ENCODE measurements at places on chromosomes 7 and 10.

DNA sequence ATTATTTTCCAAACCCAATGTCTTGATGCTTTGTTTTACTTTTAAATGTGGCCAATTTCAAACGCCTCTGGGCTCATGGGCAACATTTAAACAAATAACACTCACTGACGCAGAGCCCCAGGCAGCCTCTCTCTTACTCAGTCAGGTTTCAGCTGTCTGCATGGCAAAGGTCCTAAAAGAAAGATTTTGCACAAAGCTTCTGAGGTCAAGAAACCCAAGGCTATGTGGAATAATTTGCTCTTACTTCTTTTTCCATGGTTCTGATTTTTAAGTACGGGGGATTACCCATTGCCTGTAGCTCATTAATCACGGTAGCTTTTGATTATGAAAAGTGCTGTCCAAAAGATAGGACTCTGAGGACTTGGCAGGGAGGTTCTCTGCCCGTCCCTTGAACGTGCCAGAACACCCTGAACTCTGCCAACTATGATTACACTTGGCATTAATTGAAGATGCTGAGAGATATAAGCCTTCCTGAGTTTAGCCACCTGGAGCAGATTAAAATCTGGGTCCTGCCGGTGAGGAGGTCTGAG is 14.1 kb upstream of the MSRB2 start:
- DNase-seq = no peak

DNA sequence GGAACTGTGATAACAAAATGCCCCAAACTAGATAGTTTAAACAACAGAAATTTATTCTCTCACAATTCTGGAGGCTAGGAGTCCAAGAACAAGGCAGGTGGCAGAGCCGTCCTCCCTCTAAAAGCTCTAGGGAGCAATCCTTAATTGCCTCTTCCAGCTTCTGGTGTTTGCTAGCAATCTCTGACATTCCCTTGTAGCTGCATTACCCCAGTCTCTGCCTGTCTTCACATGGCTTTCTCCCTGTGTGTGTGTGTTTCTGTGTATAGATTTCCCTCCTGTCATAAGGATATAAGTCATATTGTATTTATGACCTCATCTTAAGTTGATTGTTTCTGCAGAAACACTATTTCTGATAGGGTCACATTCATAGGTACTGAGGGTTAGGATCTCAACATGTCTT is 177.5 kb downstream of the WNT2 start:
- no peak for DNase-seq

DNA sequence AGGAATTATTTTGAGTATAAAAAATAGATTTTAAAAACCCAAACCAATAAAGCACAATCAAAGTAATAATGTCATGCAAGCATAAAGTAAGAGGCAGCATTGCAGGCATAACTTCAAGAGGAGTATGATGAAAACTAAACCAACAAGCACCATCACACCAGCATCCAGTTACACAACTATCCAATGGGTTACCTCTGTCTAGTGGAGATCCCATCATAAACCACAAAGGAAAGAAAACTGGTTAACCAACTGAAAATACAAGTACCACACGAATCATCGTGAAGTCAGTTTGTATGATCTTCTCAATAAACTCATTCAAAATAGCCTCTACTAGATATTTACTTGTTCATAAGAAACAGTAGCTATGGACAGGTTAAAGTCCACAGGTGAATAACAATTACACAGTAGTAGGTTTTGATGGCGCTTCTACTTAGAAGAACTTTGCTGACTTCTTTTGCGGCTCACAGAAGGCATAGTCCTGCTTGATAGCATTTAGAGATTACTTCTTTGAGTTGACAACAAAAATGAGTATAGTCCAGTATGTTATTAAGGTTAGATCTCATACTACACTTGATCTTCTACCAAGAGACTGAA is 116.6 kb downstream of the MICU1 start:
- no peak for DNase-seq

GRCh38 chr10:44512431-44513022 is 127.6 kb upstream of the CXCL12 start:
- no peak for DNase-seq

- DNase-seq = no peak
These were observed 99.9 kb downstream of the CNOT4 start for GRCh38 chr7:135409845-135410542.

- DNase-seq = no peak
These were observed 14.9 kb downstream of the MACROH2A2 start for GRCh38 chr10:70067586-70067985.

- no peak for DNase-seq
These were observed 4.0 kb downstream of the HDAC9 start for GRCh38 chr7:18499407-18500177.

GRCh38 chr10:103659674-103660363 is 166.3 kb downstream of the NEURL1 start:
- peak; percentile 56 for DNase-seq

- DNase-seq = no peak
These were observed 111.1 kb upstream of the SH2B2 start for GRCh38 chr7:102175423-102176170.

- no peak for DNase-seq
These were observed 739.7 kb downstream of the PARD3 start for GRCh38 chr10:34075254-34075926.

GRCh38 chr10:100327007-100327717 is 2.9 kb downstream of the PKD2L1 start:
- DNase-seq = no peak

DNA sequence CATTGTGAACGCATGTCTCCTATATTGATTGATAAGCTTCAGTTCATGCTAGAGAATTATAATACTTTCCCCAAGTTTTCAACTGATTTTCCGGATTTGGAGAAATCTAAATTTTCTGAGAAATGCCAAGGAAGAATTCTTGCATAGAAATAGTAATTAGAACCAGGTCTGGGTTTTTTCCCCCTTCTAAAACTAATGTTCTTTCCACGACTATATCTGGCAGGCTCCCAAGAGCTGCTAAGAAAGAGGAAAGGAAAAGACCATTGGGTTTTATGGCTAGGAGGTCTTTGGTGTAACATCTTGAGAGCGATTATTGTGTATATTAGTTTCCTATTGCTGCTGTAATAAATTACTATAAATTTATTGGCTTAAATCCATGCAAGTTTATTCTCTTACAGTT is 71.8 kb upstream of the CACNB2 start:
- DNase-seq = no peak

GRCh38 chr10:775245-776075 is 86.0 kb upstream of the DIP2C start:
- no peak for DNase-seq

- no peak for DNase-seq
These were observed 59.1 kb upstream of the SMNDC1 start for GRCh38 chr10:110363572-110364411.

GRCh38 chr7:68205826-68206225 is 1209.2 kb downstream of the TYW1 start:
- no peak for DNase-seq

DNA sequence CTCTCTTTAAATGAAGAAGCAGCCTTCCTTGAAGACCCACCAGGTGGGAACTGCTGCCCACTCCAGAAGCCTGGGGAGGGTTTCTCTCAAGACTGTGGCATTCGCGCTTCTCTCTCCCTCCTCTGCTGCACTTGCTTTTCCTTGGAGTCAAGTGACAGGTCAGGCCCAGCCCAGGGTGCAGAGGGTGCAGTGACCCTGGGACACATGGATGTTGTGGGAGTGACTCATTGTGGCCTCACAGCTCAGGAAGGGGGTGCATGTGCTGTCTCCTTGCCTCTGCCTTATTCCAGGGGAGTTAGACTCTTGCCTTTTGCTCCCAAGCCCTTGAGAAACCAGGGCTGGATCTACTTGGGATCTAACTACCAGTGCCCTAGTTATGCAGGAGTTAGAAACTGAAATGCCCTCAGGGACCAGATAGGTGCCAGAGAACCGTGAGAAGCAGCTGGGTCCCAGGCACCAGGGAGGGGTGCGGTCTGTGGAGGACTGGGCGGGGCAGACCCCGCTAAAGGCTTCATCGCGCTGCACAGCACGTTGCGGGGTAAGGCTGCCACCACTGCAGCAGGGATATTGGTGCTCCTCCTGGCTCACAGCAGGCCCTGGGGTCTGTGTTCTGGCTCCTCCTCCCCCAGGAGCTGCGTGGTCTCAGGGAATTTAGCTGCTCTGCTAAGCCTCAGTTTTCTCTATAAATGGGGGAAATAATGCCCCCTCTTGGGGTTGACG is 11.4 kb downstream of the FAM241B start:
- DNase-seq = no peak

DNA sequence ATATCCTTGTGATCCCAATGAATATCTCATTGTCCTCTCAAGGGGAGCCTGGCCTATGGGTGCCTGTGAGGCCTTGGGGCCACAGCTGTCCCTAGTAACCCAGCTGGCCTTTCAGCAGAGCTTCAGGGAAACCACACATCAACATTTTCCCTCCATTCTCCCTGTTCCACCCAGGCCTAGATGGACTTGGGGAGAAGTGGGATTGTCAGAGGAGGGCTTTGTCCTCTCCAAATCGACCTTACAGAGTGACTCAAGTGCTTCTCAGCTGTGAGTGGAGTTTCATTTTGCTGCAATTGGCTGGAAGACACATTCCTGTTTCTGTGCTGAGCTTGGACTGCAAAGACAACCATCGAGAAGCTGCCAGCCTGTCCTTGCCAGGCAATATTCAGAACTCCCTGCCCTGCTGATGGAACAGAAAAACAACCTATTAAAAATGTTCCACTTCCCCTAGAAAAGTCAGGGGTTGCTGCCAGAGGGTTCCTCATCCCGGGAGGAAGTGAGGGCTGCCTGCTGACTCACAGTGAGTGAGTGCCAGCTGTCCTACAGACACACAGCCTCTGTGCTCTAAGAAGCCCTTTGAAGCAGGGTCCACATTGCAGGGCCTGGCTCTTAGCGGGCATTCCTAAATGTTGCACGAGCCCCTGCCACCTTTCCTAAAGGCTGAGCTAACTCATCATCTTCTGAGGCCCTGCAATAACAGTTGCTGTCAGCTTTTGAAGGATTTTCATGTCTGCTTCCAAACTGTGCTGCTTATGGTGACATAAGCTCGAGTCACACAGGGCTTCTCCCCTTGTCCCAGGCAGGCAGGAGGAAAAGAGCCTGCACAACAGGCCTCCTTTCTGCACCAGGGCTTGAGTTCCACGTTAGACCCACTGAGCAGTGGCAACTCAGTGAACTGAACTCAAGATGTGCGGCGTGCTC is 20.5 kb downstream of the STRA8 start:
- DNase-seq = peak; percentile 83

GRCh38 chr10:71396711-71397295 is at the start of gene CDH23:
Gene CDH23, plus strand, starts transcription at chr10:71396920. Its CDS starts 42,912 bp downstream, at chr10:71439832.
- DNase-seq = no peak

- DNase-seq = no peak
These were observed 12.4 kb upstream of the PLEKHA1 start for GRCh38 chr10:122362031-122362592.

DNA sequence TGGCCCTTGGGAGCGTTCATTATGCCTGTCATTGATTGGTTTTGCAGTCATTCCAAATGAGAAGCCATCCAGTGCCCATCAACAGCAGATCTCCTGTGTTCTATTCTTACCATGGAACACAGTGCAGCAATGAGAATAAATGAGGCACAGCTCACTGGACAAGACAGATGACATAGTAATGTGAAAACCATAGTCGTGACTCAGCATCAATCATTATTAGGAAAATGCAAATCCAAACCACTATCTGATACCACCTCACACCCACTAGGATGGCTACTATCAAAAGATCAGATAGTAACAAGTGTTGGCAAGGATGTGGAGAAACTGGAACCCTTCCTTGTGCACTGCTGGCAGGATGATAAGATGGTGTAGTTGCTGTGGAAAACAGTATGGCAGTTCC is 144.7 kb downstream of the ARHGAP22 start:
- DNase-seq = no peak

DNA sequence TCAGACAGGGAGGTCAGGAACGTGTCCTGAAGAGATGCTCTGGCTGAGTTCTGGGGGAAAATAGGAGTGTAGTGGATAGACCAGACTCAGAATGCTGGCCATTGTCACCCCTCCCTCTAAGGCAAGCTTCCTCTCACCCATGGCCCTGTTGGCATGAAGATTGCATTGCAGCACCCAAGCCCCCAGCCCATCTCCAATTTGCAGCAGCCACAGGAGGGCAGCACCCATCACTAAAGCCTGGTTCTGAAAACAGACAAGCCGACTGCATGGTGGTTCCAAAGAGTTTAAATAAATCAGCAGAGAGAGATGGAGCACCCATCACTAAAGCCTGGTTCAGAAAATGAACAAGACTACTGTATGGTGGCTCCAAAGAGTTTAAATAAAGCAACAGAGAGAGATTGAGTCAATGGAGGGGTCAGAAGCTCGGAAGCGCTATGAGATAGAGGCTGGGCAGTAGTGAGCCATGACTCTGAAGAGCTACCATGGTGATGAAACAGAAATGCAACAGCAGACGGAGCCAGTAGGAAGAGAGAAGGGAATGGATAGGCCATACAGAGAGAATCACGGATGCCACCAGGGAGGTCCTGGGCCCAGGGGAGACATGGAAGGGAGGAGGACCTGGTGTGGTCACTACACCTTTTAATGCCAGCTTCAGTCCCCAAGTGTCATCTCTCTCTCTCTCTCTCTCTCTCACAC is 237.9 kb upstream of the MYO3A start:
- no peak for DNase-seq

GRCh38 chr10:119320981-119321380 is 113.6 kb downstream of the GRK5 start:
- no peak for DNase-seq

GRCh38 chr7:81990395-81990794 is 220.5 kb upstream of the HGF start:
- DNase-seq = no peak

DNA sequence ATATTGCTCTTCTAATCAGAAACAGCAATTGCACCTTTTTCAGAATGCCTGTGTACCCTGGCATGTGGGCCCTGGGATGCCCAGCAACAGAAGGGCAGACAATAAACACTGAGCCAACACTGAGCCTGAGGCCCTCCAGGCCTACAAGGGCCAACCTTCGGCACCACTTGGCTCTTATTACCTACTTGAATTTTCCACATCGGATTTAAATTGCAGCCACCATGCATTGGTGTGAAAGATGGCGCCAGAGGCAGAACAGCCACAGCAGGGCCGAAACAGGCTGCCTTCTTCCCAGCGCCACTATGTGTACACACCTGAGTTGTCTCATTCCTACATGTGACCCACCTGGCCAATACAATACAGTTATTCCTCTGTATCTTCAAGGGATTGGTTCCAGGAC is 51.4 kb upstream of the EZH2 start:
- no peak for DNase-seq

DNA sequence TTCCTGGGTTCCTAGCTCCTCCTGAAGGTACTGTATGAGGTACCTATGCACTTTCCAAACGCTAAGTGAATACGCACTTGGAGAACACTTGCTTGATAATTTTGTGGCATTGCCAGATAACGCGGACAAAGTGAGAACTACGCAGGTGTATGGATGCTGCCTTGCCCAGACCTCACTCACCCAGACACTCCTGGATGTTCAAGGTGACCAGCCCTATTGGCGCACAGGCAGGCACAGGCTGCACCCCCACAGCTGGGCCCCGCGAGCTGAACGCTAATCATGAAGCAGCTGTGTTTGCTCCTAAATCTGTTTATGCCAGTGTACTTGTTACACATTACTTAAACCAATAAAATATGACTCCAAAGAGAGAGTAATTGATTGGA is 27.3 kb downstream of the DIP2C start:
- no peak for DNase-seq
